ENCODE measurements at places on chromosomes 1 and 21.

- DNase-seq, result peak; percentile 19
These were observed 21.8 kb downstream of the RSPH1 start for GRCh38 chr21:42474043-42474831.

DNA sequence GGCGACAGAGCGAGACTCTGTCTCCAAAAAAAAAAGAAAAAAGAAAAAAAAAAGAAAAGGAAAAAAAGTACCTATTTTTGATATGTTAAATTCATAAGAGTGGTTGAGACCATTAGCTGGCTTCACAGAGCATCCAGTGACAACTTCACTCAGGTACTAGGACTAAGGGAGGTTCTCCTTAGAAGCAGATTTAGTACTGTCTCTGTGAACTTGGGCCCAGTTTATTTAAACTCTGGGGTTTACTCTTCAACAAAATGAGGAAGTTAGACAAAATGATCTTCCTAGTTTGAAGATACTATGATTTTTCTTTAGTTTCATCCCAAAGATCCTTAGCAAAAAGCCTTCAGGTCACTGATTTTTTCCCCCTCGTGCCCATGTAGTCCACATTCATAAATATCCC lies 21.2 kb downstream of the MACO1 start:
- no peak for DNase-seq

DNA sequence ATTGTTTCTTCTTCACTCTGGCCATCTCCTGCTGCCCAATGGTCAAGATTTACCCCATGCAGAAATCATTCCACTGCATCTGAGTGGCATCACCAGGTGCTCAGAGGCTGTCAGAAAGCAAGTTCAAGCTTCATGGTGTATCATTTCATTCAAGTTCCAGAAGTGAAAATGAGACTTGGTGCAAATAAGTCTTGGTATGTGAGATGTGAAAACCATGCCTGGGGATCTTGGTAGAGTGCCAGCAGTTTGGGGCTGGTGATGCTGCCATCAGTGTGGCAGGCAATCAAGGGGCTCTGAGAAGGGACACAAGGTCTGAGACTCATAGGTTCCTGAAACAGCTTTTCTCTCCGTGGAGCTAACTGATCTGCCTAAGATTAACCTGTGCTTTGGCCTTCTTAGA lies 52.0 kb downstream of the CD2 start:
- no peak for DNase-seq

GRCh38 chr1:245952383-245953026 lies 554.6 kb downstream of the SMYD3 start:
- DNase-seq, result no peak

GRCh38 chr1:235597867-235598553 lies 51.6 kb downstream of the GNG4 start:
- DNase-seq, result peak; percentile 65

DNA sequence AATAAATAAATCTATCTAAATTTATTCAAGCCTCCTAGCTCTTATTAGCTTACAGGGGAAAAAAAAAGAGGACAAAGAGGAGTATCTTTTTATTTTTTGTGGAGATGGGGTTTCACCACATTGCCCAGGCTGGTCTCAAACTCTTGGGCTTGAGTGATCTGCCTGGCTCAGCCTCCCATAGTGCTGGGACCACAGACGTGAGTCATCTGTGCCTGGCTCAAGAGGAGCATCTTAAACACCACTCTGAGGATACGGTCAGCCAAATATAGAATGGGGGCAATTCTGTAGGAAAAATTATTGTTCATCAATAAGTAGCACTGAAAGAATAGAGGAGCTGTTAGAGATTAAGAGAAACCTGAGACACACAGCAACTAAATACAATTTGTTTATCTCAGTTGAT lies 24.1 kb downstream of the SLC45A3 start:
- DNase-seq, result peak; percentile 66

- DNase-seq, result no peak
These were observed 64.0 kb upstream of the SELENON start for GRCh38 chr1:25735956-25736529.

GRCh38 chr1:6080469-6080868 lies 34.8 kb downstream of the KCNAB2 start:
- no peak for DNase-seq

DNA sequence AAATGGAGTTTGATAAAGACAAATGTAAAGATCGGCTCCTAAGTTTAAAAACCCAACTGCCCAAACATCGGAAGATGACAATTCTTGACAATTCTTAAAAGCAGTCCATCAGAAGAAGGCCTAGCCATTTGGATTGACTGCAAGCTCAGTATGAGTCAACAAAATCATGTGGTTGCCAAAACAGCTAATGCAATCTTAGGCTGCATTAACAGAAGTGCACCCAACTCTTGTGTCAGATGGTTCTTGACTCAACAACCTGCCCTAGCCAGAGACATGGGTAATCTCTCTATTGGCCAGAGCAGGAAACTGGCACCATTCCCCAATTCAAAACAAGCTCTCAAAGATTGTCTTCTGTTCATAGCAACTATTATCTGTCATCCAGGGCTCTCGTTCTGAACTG lies 9.9 kb upstream of the NCF2 start:
- DNase-seq, result peak; percentile 87

DNA sequence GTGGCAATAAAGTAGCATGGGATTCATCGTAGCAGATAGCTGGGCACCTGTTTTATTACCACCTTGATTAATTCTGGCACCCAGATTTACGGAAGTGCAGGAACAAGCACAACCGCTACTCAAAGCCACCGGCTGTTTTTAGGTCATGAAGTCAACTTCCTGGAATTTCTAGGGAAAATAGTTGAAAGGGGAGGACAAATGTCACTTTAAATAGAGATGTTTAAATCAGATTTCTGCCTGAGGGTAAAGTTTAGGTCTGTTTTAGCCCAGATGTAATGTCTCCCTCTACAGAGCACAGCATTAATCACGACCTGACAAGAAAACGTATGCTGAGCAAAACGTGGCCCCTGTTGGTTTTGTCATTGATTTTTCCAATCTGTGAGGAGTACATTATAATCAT lies 8.0 kb downstream of the ADGRL2 start:
- DNase-seq, result peak; percentile 2

DNA sequence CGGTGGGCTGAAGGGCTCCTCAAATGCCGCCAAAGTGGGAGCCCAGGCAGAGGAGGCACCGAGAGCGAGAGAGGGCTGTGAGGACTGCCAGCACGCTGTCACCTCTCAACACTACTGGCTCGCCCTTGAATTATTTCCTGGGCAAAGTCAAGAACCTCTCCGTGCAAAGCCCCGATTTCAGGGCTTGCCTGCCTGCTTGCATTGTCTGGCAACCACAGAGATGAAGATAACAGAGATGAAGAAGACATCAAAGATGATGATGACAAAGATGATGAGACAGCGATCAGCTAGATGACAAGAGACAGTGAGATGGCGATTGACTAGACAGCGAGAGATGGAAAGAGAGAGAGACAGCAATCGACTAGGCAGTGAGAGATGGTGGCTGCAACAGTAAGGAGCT lies 976.5 kb downstream of the ADGRL2 start:
- no peak for DNase-seq

- DNase-seq, result no peak
These were observed 108.6 kb upstream of the COP1 start for GRCh38 chr1:176315519-176316220.

DNA sequence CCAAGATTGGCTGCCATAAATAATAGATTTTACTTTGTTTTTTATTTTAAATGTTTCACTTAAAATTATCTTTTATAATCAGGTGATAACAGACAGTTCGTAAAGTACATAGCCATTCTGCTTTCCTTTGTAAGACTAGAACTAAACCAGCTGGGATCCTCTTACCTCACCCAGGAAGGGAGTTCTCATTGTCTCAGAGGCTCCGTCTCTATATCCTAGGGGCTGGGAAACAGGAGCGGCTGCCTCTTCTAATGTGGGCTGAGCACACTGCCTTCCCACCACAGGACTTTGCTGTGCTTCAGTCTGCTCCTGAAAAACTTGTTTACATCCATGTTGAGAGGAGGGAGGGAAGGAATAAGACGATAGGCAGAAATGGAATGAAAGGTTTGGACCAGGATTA lies 45.6 kb upstream of the PGD start:
- DNase-seq, result no peak

- DNase-seq, result no peak
These were observed 166.3 kb upstream of the NR5A2 start for GRCh38 chr1:199861020-199861795.

DNA sequence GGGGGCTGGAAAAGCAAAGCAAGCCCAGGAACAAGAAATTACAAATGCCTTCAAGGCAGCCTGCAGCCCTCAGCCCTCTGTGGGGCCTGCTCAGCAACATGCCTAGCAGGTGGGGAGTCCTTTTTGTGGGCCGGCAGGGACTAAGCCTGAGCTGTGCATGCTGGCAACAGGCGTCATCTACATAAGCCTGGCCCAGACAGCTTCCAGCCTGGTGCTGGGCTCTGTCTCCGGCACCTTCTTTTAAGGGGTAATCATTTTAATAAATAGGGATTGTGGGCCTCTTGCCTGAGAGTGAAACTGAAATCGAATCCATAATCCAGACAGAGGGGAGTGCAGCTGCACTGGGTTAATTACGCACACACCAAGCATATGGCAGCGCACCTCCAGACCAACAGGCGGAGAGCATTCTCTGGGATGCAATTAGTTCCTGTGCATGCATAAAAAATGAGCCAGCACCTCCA lies 96.6 kb downstream of the DDX20 start:
- DNase-seq, result no peak

DNA sequence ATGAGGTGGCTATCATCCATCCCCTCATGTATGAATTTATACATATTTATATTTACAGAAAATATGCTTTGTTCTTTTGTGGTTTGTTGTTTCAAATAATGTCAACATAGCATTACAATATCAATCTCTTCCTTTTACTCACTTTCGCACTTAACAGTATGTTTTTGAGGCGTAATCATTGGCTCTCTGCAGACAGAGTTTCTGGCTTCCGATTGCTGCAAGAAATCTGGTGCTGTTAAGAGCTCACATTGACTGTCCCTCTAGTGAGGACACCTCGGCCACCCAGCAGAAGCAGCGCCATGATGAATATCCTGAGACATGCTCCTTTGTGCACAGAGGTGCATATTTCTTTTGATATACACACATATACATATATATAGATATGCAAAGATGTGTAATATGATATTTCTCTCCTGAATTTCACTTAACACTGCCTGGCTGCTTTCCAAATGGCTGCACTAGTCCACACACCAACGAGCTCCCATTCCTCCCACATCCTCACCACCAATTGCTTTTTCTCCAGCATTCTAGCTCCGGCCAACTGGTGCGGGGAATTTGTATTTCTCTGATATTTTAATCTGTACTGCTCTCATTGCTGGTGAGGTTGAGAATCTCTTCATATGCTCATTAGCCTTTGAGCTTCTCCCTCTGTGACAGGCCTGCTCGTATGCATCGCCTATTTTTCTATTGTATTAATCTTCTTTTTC lies 248.4 kb downstream of the SIPA1L2 start:
- DNase-seq, result no peak

DNA sequence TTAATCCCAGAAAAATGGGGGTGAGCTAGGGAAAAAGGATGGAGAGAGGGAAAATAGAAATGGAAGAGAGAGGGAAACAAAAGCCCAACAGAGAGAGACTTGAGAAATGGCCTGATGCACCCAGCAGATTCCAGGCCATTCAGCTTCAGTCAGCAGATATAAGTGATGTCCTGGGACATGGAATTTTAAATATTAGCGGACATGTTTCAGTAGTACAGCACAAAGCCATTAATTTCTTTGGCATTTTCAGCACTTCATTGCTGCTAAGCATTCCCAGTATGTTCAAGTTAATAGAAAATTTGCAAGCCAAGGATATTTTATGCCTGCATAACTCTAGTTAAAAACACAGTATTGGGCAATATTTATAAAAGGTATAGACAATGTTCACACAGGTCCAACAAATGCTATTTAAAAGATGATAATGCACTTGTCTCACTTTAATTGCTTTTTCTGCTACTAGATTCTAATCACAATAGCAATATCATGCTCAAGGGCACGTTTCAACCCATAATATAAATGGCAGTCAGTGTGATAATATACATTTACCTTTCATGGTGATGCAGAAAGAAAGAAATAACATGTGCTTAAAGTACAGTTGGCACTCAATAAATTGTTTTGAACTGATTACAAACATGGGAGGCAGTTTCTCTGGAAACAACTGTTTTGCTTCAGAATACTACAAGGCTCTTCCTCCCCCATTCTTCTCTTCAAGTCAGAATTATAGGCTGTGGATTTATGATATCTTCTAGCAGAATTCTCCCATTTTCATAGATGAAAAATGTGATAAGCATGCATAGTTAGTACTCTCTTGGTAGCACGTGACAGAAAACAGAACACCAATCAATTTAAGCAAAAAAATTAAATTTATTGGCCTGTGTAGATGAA lies 108.1 kb upstream of the MAGI3 start:
- DNase-seq, result no peak
